ENCODE measurements at places on chromosomes 2 and 18.

DNA sequence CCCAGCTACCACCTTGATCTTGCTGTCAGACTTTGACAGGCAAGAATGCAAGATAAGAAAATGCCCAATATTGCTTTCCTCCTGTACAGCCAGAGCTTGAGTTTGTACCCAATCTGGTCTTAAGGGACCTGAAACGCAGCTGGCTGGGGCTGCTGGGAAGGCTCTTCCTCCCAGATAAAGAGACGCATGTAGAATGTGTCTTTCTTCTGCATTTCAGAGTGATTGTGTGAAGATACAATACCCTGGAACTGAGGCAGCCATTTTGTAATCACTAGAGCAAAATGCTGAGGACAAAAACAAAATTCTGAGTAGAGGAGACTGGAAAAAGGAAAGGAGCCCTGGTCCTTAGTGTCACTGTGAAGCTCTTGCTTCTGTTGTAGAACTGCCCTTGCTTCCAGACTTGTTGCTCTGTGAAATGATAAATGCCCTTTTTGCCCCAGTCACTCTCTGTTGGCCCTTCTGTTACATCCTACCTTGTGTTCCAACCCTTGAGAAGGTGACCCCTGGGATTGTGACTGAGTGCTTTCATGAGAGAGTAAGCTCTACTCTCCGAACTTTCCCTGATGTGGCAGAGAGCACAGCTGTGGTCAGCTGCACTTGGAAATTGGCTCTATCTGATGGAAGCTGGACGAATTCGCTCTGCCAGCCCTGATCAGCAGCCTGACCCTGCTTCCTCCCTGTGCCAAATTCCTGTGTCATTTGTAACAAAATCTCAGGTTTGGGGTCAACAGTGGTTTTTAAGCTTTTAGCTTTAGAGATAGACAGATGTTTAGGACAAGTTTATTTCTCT lies 137.4 kb upstream of the RBMS1 start:
- DNase-seq: no peak

GRCh38 chr2:233165895-233166661 lies 85.4 kb upstream of the ATG16L1 start:
- DNase-seq: peak; percentile 73

- DNase-seq: peak; percentile 24
These were observed 208.0 kb downstream of the RBM43 start for GRCh38 chr2:151053661-151053990.

GRCh38 chr2:191321861-191322662 lies 76.9 kb downstream of the MYO1B start:
- DNase-seq: peak; percentile 38

DNA sequence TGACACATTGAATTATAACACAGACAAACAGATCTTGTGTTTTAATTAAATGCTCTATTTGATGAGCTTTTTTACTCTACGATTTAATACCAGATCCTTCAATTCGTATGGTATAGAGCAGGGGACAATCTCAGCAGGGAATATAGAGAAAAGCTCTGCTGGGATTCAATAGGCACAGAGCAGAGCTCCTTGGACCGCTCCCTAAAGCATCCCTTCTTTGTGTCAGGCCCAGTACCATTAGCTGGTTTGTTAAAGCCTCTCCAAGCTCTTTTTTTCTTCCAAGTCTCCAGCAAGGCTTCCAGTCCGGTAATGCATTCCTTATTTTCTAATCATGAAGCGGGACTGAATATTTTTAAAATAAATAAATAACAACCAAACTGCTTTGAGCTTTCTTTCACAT lies 466.0 kb downstream of the NR4A2 start:
- no peak for DNase-seq

Data from suppressor macrophage treated with lipopolysaccharide for 4 hours (primary cell).